Fibroblast of villous mesenchyme (primary cell): ENCODE measurements at places on chromosomes 5 and 9.

- no peak for DNase-seq
Observed at GRCh38 chr9:99592834-99593574, 228.7 kb upstream of the NR4A3 start.

DNA sequence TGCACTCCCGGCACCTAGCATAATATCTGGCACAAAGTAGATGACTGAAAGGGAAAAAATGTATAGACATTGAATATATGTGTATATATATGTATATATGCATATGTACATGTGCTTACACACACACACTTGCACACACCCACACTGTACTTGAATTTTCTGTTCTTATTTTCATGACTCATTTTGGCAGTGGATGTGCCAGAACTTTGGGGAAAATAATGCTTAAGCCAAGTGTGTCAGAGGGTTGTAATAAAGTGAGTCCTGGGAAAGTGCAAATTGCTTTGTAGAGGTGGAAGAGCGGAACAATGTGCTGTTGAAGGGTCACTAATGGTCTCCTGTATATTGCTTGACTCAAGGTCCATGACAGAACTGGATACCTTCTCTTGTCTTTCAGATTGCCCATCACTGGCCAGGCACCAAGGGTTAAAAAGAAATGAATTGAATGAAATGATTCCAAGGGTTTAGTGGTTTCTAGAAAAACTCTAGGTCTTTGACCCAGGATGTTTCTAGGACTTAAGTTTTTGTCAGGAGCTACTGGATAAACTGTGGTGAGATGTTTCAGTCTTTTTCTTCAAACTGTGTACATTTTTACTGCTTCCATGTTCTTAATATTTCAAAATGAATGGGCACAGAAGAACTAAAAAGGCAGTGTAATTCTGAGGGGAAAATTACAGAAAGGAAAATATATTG, 129.9 kb upstream of the MOCS2 start:
- DNase-seq: no peak

DNA sequence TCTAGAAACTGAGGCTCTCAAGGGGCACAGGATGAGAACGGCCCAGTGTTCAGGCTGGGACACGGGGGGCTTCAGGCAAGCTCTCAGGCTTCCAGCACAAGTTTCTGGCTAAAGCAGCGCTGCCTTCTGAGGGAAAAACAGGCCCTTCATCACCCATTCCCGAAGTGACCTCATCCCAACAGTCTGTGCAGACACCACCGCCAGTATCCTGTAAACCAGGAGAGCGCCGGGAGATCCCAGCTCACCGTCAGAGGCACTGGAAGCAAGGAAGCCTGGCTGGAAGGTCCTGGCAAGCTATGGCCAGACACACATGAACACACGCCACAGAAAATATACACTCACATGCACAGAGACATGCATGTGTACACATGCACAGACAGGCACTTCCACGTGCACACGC, 8.8 kb downstream of the SLC12A7 start:
- no peak for DNase-seq

DNA sequence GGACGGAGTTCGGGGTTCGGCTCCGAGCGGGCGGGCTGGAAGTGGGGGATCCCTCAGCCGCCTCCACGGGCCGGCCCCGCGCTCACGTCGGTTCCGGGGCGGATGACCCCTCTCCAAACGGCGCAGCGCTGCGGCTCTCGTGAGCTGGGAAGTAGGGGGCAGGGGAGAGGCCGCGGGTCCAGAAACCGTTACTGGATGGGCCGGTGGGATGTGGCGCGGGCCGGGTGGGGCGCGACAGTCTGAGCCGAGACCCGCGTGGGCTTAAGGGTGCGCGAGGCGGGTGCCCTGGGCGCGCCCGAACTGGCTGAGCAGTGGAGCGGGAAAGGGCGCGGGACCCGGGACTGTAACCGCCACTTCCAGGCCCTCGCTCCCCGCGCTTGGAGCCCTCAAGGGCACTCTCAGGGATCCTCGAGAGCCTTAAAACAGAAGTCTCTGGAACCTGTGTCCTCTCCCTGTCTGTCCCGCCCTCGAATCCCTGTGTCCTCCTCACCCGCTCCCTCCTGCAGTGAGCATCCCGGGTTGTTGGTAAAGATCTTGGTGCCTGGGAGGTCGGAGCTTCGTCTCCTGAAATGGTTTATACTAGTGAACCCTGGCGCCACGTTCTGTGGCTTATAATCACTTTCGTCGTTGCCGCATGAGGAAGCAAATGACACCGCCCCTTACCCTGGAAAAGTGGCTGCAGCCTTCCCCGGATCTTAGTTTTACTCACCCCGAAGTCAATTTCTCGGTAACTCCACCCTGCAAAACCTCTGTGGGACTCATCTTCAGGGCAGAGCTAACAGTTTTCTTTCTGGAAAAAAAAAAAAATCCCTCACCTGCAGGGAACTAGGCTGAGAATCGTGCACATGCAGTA, 571 bp upstream of the MARCHF11 start:
- no peak for DNase-seq

- DNase-seq: peak; percentile 39
Observed at GRCh38 chr9:34994260-34994899, 4.8 kb downstream of the DNAJB5 start.

GRCh38 chr5:175588709-175589429, 69.0 kb upstream of the HRH2 start:
- no peak for DNase-seq

DNA sequence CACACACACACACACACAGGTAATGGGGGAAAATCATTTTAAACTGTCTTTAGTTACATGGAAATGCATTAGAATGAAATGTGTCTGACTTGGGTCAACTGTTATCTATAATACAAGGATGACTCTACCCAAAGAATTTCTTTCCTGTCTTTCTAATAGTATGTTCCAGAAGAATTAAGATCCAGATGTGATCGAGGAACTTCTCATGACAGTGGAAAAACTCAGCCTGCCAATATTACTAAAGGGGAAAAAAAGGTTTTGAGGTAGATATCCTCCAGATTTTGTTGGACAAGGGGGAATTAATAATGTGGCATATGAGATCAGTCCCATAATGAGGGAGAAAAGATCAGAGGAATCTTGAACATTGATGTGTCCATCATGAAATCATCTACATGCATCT, 190.6 kb upstream of the MAP3K1 start:
- DNase-seq: peak; percentile 22

GRCh38 chr5:154771383-154771901, 16.3 kb downstream of the LARP1 start:
- peak; percentile 91 for DNase-seq
